ENCODE measurements at places on chromosomes 5 and 9.

DNA sequence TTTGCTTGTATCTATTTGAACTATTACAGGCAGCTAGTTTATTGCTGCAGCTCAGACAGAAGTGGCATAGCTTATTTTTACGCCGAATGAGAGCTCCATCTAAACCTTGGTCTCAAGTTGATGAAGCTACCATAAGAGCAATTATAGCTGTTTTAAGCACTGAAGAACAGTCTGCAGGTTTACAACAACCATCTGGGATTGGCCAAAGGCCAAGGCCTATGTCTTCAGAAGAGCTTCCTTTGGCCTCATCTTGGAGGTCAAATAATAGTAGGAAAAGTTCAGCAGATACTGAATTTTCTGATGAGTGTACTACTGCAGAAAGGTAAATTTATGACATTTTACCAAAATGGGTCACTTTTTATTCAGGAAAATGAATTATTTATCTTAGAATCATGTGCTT lies 67.9 kb downstream of the YTHDC2 start:
- no peak for DNase-seq

- DNase-seq, result peak; percentile 64
Observed at GRCh38 chr5:95620870-95621838, 1.3 kb downstream of the GPR150 start.

DNA sequence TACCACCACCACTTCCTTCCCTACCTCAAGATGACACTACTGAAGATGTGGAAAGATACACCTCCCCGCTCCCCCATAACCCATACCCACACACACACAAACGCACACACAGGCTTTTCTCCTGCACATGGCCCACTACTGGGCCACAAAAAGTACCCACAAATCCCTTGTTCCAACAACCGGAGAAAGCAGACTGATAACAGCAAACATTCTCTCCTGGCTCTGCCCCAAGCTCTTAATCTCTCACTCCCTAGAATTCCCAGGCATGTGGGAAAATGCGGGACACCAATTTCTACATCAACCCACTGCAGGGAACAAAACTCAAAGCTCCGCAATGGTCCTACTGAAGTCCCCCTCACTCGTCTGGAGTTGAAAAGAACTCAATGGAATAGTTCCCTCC lies 611.0 kb upstream of the KLF4 start:
- no peak for DNase-seq

GRCh38 chr5:175452166-175452565 lies 8.2 kb upstream of the DRD1 start:
- no peak for DNase-seq

GRCh38 chr5:72478276-72478675 lies 28.9 kb downstream of the ZNF366 start:
- DNase-seq, result no peak

GRCh38 chr5:24163091-24163490 lies 481.7 kb downstream of the CDH10 start:
- DNase-seq, result no peak

- no peak for DNase-seq
Observed at GRCh38 chr5:106801554-106801953, 869.2 kb downstream of the EFNA5 start.

DNA sequence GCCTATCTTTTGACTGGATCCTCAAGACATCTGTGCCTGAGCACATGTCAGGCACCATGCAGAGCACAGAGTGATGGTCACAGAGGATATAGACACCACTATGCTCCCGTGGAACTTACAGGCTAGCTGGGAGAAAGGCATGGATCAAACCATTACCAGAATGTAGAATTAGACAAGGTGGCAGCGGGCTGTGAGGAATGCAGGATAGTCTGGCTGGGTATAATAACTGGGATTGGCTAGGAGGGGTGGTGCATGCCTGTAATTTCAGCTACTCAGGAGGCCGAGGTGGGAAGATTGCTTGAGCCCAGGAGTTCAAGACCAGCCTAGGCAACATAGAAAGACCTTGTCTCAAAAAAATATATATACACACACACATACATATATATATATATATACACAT lies 50.3 kb downstream of the ASS1 start:
- DNase-seq, result no peak

DNA sequence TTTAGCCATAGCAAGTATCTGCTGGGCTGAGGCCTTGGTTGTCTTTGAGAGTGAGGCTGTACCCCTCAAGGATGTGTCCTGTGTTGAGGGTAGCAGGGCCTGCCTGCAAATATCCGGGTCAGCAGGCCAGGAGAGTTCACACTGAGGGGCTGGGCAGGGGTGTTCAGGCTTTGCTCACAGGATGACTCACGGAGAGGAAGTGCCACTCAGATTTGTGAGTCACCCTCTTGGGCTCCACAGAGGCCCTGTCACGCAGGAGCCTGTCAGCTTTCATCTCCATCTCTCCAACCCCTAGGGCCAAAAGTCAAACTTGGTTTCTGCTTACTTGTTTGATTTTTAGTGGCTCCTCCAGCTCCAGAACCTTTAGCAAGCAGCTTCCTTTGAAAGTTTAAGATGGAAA lies 211.5 kb downstream of the SEC61B start:
- DNase-seq, result peak; percentile 78

GRCh38 chr5:16888694-16889124 lies 47.4 kb downstream of the MYO10 start:
- no peak for DNase-seq

DNA sequence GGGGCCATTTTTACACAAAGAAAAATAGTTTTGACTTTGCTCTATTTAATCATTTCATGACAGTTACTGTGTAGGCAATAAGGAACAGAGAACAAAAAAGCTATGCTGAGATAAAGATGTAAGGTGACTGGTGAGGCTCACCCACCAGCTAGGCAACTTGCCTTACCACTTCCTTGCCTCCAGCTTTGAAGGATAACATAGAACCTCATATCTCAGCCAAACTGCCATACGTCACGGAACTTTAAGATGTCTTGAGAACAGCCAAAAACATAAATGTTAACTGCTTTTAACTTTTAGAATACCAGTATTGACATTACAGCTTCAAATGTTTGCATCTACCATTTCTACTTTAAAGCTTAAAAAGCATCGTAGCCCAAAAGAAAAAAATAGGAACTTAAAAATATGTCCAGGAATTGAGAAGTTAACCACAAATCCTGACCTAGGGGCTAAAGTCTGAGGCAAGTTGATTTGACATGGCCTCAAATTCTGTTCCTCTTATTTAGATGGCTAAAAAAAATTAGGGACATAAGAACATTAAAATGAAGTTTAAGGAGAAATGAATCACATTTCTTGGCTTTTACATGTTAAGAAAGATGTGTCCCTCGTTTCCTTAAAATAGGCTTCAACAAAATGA lies 7.7 kb upstream of the GCNT4 start:
- no peak for DNase-seq

- DNase-seq, result no peak
Observed at GRCh38 chr5:4625206-4625896, 514.8 kb upstream of the ADAMTS16 start.

- peak; percentile 12 for DNase-seq
Observed at GRCh38 chr5:71533615-71534014, 53.5 kb upstream of the MCCC2 start.

Measured in GM10248 (cell line).